ENCODE measurements at places on chromosomes 12 and 14. TPM values are rescaled to one million over a fixed set of nuclear protein-coding genes. Genes with fewer than 3 reads are reported as not detected.

GDF3 gene
- not detected for total RNA-seq

GRCh38 chr12:39764944-39765560 is 145.4 kb upstream of the ABCD2 start:
- H3K4me1 ChIP-seq = no peaks in the 10 kb centered on the region
- no peaks in the 10 kb centered on the region for H3K36me3 ChIP-seq
- H3K27me3 ChIP-seq = no peaks in the 10 kb centered on the region
- peak; percentile 47 for DNase-seq

EMP1 gene
- 230 TPM for total RNA-seq

DNA sequence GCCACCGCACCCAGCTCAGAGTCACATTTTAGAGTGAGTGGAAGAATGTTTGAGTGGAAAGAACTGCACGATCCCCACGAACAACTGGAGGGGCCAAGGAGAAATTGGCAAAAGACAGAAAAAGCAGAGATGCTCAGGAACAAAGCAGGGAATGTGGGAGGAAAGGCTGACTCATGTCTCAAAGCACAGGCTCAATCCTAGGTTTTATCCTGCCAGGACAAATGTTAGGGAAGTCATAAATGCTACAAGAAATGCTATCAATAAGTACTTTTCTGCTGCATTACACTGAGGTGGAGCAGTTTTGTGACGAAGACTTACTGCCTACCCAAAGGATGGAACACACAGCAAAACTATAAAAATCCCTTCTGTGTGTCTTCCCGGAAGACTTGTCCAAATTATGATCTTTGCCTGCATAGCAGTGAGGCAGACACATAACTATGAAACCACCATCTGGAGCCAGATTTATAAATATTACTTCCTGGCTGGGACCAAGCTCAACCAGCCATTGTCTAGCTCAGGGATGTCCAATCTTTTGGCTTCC is 26.7 kb downstream of the NIN start:
- H3K27ac ChIP-seq = no peak overlapping the region
- no peaks in the 10 kb centered on the region for H3K27me3 ChIP-seq
- peaks cover 20% of the 10 kb centered on the region for H3K36me3 ChIP-seq
- no peaks in the 10 kb centered on the region for H3K4me1 ChIP-seq
- no peak overlapping the region for H3K4me3 ChIP-seq

DICER1 gene
- total RNA-seq = 48.6 TPM

ATN1 gene
- 83.7 TPM for total RNA-seq

- H3K4me1 ChIP-seq = peaks cover 21% of the 10 kb centered on the region
- no peaks in the 10 kb centered on the region for H3K36me3 ChIP-seq
- H3K4me3 ChIP-seq = no peak overlapping the region
- H3K27ac ChIP-seq = no peak overlapping the region
- H3K27me3 ChIP-seq = no peaks in the 10 kb centered on the region
- no peak for DNase-seq
Measured at GRCh38 chr12:92558806-92559205, 144.0 kb upstream of the PLEKHG7 start.

DNA sequence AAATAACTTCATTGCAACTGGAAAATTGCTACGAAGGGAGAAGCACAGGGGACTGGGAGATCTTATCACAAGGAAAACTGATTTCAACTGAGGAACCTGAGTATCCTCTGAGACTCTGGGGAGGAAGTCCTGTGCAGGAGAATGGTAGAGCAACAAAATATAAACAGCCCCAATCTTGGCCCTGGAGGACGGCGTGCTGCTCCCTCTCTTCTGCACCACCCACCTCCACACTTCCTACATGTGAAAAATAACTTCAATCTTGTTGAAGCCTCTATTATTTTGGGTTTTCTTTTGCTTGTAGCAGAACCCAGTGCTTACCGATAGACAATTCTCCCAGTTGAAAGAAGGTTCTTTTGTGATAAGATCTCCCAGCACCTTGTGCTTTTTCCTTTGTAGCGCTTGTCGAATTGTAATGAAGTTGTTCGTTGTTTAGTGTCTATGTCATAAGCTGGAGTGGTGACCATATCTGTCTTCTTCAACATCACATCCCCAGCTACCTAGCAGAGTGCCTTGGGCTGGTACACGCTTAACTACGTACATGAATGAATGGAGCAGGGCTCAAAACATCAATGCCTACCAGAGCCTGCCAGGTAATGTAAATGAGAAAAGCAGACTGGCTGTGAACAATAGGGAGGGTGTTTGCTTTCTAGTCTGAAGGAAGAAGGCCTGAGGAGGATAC is 2.8 kb upstream of the CD4 start:
- H3K36me3 ChIP-seq = no peaks in the 10 kb centered on the region
- H3K4me3 ChIP-seq = no peak overlapping the region
- peaks cover 10% of the 10 kb centered on the region for H3K27me3 ChIP-seq
- no peaks in the 10 kb centered on the region for H3K4me1 ChIP-seq
- H3K27ac ChIP-seq = no peak overlapping the region

DNA sequence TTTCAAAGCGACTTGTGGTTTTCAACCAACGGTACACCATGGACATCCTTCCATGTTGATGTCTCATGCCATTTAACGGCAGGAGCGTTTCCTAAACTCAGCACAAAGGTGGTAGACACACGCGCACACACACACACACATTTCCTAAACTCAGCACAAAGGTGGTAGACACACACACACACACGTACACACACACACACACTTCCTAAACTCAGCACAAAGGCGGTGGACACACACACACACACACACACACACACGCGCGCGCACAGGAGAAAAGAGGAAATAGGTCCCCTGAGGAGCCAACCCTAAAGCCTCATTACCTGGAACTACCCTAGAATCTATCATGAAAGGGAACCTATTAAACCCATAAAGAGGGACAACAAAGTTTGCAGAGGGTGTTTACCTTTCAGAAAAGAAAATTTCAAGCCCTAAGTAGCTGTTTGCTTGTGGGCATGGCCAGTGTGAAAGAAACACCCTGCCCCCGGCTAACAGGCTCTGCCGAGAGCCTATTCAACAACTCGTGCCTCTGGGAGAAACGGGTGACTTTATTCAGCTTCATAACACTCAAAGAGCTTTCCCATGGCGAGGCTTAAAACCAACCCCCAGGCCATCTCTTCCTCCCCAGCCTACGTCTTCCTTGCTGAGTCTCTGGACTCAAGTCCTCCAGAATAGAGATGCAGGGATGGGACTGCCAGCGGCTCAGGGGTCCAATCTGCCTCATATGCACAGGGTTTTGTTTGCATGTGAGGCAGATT is 31.8 kb downstream of the SLC8B1 start:
- DNase-seq = no peak
- peaks cover 13% of the 10 kb centered on the region for H3K4me1 ChIP-seq
- H3K36me3 ChIP-seq = peaks cover 31% of the 10 kb centered on the region
- no peak overlapping the region for H3K4me3 ChIP-seq
- no peaks in the 10 kb centered on the region for H3K27me3 ChIP-seq

GRCh38 chr12:82527165-82527780 is 159.4 kb upstream of the TMTC2 start:
- H3K36me3 ChIP-seq = no peaks in the 10 kb centered on the region
- peak; percentile 79 for DNase-seq
- no peak overlapping the region for H3K27ac ChIP-seq
- H3K27me3 ChIP-seq = peaks cover 11% of the 10 kb centered on the region
- H3K4me1 ChIP-seq = no peaks in the 10 kb centered on the region

DNA sequence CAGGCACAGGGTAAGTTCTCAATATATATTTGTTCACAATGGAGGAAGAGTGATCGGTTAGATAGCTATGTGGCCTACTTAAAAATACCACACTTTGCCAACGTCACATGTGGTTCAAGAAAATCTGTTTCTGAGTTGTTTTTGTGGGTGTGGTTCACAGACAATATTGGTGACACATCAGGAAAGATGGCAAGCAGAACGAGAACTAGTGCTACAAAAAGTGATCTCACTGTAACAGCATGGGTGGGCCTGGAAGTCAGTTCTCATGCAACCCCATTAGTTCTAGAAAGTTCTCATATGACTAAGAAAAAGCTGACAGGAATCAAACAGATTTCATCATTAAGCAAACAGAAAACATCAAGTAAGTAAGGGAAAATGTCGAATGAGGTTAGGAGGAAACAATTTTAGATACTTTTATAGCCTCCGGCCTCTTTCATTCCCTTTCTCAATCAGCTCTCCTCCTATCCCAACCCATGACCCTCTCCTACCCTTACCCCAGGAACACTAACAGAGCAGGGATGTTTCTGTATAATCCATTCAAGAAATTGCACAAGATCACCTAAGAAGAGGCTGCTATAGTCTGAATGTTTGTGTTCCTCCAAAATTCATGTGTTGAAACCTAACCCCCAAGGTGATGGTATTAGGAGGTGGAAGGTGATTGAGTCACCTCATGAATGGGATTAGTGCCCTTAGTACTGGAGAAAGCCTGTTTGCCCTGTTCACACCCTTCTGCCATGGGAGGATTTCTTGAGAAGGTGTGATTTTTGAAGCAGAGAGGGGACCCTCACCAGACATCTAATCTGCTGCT is 15.5 kb upstream of the NTN4 start:
- H3K27ac ChIP-seq = peak overlapping the region; percentile 83
- H3K4me1 ChIP-seq = peaks cover 38% of the 10 kb centered on the region
- H3K36me3 ChIP-seq = no peaks in the 10 kb centered on the region
- no peaks in the 10 kb centered on the region for H3K27me3 ChIP-seq
- DNase-seq = peak; percentile 96
- peak overlapping the region; percentile 0 for H3K4me3 ChIP-seq

GRCh38 chr14:74945852-74946658 is 9.3 kb downstream of the PGF start:
- peak overlapping the region; percentile 52 for H3K27ac ChIP-seq
- DNase-seq = peak; percentile 78
- H3K4me3 ChIP-seq = peak overlapping the region; percentile 34
- no peaks in the 10 kb centered on the region for H3K27me3 ChIP-seq
- H3K4me1 ChIP-seq = peaks cover 14% of the 10 kb centered on the region

TFCP2 gene
- total RNA-seq = 31.5 TPM

MAP1LC3B2 gene
- total RNA-seq = 3.4 TPM

DNA sequence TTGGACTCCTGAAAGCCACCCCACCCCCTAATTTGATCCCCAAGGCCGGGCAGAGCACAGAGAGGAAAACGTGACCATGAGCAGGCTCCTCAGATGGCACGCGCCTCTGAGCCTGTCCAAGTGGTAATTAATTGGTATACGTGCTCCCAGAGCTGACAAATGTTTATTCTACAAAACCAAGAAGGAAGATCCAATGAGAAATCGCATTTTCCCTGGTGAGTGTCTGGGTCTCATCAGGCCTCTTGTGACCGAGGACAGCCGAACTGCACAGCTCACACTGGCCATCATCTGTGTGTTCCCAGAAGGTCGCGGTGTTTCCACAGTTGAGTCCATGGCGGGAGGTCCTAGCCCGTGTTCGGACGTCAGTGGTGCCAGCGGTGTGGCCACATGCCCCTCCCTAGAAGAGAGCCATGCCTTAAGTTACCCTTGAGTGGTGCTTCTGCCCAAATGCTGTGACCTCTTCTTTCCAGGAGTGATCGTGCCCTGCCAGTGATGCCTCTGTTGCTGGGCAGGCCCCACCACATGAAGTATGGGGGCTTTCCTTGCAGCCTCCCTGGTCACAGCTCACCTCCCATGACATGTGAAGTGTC is 317.5 kb upstream of the RTL1 start:
- no peaks in the 10 kb centered on the region for H3K4me1 ChIP-seq
- no peaks in the 10 kb centered on the region for H3K36me3 ChIP-seq
- H3K4me3 ChIP-seq = no peak overlapping the region
- H3K27me3 ChIP-seq = peaks cover 42% of the 10 kb centered on the region

GRCh38 chr12:11568762-11569478 is 80.6 kb upstream of the ETV6 start:
- H3K4me1 ChIP-seq = no peaks in the 10 kb centered on the region
- no peak for DNase-seq
- no peak overlapping the region for H3K27ac ChIP-seq
- no peaks in the 10 kb centered on the region for H3K36me3 ChIP-seq
- no peak overlapping the region for H3K4me3 ChIP-seq
- no peaks in the 10 kb centered on the region for H3K27me3 ChIP-seq

- peaks cover 16% of the 10 kb centered on the region for H3K4me1 ChIP-seq
- no peak for DNase-seq
- peak overlapping the region; percentile 36 for H3K27ac ChIP-seq
- no peaks in the 10 kb centered on the region for H3K27me3 ChIP-seq
- H3K36me3 ChIP-seq = peaks cover 6% of the 10 kb centered on the region
Measured at GRCh38 chr12:116273813-116274550, 3.5 kb downstream of the MED13L start.

- H3K27me3 ChIP-seq = no peaks in the 10 kb centered on the region
- H3K36me3 ChIP-seq = no peaks in the 10 kb centered on the region
- no peak overlapping the region for H3K4me3 ChIP-seq
- no peak for DNase-seq
- H3K27ac ChIP-seq = no peak overlapping the region
- H3K4me1 ChIP-seq = peaks cover 12% of the 10 kb centered on the region
Measured at GRCh38 chr12:121175383-121176119, 34.4 kb upstream of the P2RX4 start.

PTGER2 gene
- 0.12 TPM for total RNA-seq

GRCh38 chr14:69612783-69613130 is 1.4 kb downstream of the SUSD6 start:
- no peaks in the 10 kb centered on the region for H3K27me3 ChIP-seq
- H3K4me3 ChIP-seq = peak overlapping the region; percentile 91
- peaks cover 57% of the 10 kb centered on the region for H3K4me1 ChIP-seq
- H3K27ac ChIP-seq = peak overlapping the region; percentile 93
- peaks cover 6% of the 10 kb centered on the region for H3K36me3 ChIP-seq
- peak; percentile 61 for DNase-seq

GRCh38 chr12:31951008-31951407 is 8.2 kb upstream of the RESF1 start:
- no peak for DNase-seq
- H3K27me3 ChIP-seq = no peaks in the 10 kb centered on the region
- no peak overlapping the region for H3K27ac ChIP-seq
- H3K4me1 ChIP-seq = no peaks in the 10 kb centered on the region
- no peaks in the 10 kb centered on the region for H3K36me3 ChIP-seq

DNA sequence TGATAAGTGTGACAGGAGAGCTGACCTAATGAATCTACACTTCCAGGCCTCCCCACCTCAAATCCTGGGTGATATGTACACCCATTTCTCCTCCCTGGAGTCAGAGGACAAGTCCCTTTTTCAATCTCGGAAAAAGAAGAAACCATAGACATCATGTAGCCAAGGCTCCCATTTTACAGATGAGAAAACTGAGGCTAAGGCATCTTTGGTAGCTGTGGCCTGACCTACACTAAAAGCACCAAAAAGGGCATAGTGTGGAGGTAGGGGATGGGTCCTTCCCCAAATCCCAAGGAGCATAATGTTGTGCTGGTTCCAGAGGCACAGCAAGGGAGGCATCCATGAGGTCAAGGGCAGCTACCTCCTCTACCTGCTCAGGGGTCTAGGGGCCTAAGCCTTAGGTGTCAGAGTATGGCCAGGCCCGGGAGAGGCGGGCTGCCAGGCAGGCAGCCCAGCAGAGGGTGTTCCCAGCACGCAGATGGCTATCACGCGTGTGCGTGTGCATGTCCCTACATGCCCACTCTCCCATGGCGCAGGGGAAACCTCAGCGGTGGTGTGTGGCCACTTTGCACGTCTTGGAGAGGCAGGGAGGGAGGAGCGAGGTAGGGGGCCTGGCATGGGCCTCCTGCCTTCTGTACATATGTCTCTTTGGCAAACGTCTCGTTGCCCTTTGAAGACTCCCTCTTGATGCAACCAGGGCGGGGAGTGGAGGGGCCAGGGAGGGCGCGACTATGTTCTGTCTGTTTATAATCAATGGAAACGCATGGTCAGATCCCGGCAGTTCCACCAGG is 2.5 kb downstream of the PGF start:
- DNase-seq = no peak
- H3K27me3 ChIP-seq = no peaks in the 10 kb centered on the region
- H3K36me3 ChIP-seq = no peaks in the 10 kb centered on the region
- no peak overlapping the region for H3K4me3 ChIP-seq

- no peak overlapping the region for H3K4me3 ChIP-seq
- no peak overlapping the region for H3K27ac ChIP-seq
- no peak for DNase-seq
- no peaks in the 10 kb centered on the region for H3K27me3 ChIP-seq
- no peaks in the 10 kb centered on the region for H3K4me1 ChIP-seq
Measured at GRCh38 chr12:10048526-10048925, 18.0 kb downstream of the CLEC9A start.

Data from MCF 10A (cell line).